ENCODE measurements at places on chromosomes 2 and 18.

DNA sequence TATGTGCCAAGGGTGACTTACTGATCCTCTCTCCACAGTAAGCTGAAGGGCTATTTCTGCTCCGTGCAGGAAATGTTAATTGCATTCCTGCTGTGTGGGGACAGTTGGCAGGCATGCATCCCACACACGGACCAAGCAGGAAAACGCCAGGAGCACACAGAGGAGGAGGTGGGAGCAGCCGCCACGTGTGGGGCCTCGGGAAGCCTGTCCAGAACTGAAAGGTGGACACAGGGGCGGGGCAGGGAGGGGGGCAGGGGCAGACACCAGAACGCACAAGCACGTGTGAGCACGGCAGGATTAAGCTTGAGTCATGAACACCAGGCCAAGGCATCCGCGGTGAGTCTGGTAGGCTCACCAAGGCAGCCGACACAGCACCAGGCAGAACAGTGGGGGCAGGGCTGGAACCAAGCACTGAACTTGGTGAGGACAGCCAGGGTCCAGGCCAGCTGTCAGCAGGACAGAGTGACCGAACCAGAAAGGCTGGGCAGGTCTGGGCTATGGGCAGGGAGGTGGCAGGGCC, 177.1 kb downstream of the EIPR1 start:
- DNase-seq = no peak

DNA sequence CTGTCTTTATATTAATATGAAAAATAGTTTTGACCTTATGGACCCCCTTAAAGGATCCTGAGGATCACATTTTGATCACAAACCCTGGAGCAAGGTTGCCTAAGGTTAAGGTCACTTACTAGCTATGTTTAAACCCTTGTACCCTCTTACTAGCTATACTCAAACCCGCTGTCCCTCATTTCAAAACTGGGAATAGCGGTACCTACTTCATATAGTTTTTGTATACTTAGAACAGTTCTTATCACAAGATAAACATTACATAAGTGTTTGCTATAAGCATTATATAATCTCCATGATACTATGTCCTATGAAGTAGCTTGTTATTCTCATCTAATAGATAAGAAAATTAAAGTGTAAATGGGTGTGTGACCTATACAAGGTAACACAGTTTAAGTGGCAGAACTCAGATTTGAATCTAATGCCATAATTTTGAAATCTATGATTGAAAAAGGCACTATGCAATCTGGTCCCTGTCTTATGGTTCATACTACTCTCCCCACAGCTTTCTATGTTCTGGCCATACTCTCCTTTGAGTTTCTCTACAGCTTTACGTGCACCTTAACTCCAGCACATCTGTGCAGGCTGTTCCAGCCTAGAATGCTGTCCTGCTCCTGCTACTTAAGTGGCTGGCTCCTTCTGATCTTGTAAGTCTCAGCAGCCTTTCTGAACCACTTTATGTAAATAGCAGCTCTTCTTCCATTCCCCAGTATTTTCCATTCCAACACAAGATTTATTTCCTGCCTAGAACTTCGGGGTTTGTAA, 30.4 kb downstream of the HYCC2 start:
- no peak for DNase-seq

DNA sequence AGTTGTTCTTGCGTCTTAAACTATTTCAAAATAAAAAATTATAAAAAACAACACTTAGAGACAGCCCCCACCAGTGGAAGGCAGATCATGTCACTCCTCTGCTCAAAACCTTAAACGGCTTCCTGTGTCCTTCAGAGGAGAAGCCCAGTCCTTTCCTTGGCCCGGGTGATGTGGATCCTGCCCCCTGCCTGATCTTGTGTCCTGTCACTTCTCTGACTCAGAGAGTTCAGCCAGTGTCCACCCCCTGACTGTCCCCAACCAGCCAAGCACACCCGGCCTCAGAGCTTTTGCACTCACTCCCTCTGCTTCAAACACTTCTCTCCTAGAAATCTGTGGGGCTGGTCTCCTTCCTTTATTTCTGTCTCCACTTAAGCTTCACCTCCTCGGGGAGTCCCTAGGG, 35.4 kb downstream of the TOGARAM2 start:
- no peak for DNase-seq

GRCh38 chr2:236915726-236916125, 170.0 kb upstream of the COPS8 start:
- no peak for DNase-seq

DNA sequence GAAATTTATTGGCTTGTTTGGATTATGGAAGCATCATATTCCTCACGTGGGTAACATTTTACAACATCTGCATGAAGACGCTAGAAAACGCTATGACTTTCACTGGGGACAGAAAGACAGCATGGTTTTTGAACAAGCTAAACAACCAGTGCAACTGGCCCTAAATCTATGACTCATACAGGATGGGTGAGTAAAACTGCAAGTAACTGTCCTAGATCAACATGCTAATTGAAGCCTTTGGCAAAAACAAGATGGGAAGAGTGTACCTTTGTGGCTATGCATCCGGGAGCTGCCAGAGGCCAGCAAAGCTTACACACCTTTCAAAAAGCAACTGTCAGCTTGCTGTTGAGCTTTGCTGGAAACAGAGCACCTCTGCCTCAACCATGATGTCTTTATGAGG, 1096.0 kb upstream of the DDX18 start:
- DNase-seq = no peak

DNA sequence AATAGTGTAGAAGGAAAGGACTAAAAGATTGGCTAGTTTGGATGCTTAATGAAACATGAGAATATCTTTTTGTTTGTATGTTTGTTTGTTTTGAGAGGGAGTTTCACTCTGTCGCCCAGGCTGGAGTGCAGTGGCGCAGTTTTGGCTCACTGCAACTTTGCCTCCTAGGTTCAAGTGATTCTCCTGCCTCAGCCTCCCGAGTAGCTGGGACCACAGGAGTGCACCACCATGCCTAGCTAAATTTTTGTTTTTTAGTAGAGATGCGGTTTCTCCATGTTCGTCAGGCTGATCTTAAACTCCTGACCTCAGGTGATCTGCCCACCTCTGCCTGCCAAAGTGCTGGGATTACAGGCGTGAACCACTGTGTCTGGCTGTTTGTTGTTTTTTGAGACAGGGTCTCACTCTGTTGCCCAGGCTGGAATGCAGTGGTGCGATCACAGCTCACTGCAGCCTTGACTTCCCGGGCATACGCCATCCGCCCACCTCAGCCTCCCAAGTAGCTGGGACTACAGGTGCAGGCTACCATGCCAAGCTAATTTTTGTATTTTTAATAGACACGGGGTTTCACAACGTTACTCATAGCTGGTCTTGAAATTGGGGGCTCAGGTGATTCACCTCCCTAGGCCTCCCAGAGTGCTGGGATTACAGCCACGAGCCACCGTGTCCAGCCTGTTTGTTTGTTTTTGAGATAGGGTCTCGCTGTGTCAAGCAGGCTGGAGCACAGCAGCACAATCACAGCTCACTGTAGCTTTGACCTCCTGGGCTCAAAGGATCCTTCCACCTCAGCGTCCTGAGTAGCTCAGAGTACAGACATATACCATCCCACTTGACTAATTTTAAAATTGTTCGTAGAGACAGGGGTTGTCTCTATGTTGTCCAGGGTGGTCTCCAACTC, 209.2 kb downstream of the MYCN start:
- DNase-seq = no peak

DNA sequence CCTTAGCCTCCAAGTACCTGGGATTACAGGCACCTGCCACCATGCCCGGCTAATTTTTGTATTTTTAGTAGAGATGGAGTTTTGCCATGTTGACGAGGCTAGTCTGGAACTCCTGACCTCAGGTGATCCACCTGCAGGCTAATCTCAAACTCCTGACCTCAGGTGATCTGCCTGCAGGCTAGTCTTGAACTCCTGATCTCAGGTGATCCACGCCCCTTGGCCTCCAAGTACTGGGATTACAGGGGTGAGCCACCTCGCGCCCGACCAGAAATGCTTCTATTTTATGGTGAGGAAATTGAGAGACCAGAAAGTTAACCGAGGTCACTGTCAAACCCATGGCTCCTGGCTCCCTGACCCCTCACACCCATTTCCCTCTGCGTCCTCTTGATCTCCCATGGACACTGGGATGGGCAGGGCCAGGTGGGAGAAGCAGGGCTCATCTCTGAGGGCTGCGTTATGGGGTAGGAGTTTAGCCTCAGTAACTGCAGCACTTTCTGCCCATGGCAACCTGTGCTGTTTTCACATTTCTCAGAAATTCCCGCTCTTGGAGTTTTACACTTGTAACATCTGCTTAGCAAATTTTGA, 210.0 kb downstream of the AGAP1 start:
- no peak for DNase-seq

DNA sequence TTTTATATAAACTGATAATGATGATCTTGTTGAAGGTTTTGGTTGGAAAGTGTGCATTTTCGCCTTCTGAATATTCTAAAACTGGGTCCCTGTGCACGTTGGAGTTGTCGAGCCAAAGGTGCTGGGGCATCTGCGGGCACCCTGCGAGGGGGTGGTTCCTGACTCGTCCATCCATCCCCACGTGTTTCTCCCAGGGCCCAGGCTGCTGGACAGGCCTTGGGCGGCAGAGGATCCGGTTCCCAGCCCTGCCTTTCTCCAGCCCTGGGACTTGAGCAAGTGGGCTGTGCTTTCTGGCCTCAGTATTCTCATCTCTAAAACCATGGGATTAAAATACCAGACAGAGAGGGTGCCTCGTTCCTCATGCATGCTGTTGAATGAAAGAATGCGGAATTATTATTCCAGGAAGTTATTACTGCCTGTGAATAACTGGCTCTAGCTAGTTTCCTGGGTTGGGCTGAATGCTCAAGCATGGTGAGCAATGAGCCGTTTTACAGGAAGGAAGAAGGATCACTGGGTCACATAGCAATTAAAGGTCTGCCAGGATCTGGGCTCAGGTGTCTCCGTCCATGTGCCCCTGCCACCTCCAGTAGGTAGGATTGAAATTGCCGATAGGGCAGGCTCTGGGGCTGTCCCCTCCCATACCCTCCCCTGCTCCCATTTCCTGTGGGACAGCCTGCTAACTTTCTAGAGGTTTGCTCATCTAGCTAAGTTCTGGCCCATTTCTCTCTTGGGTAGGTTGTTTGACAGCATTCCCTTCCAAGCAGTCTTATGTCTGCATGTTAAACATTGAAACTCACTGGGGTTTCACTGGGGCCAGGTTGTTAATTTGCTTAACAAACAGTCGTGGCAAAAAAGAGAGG, 77.2 kb upstream of the HS6ST1 start:
- DNase-seq = no peak

GRCh38 chr18:22108674-22109073, 60.7 kb upstream of the GATA6 start:
- DNase-seq = no peak

- peak; percentile 20 for DNase-seq
Observed at GRCh38 chr18:78406743-78407465, 572.7 kb upstream of the SALL3 start.

- no peak for DNase-seq
Observed at GRCh38 chr2:153386481-153386897, 92.1 kb downstream of the RPRM start.

GRCh38 chr2:14134771-14135170, 497.7 kb upstream of the LRATD1 start:
- DNase-seq = no peak

DNA sequence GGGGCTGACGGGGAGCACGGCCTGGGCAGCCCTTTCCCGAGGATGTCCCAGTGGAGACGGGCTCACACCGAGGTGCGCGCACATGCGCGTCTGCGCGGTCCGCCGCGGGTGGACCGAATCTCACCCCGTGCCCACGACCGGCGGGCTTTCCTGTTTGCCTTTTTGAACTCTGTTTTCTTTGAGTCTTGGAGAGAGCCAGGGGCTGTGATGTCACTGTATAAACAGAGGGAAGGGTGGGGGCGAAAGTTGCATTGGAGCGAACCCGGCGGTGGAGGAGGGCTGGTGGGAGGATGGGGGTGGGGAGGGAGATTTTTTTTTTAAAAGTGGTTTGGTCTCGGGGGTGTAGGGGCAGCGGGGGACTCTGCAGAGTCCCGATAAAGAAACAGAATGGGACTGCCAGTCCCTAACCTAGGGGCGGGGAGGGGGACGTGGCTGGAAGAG, 141.2 kb upstream of the CTAGE1 start:
- no peak for DNase-seq

DNA sequence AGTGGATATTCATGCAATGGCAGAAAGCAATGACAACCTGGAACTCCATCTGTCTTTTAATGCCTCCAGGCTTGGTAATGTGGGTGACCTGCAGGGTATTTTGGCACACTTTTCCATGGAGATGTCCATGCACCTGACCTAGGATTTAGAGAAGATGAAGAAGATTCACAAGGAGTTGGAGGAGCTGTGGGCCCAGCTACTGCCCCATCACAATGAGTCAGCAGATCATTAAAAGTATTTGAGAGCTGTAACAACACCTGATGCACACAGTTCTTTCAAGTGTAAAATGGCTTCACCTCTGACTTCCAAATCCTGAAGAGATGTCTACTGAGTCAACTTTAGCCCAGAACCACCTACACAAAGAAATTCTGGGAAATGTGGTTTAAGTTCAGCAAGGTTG, 22.1 kb upstream of the OSR1 start:
- no peak for DNase-seq

DNA sequence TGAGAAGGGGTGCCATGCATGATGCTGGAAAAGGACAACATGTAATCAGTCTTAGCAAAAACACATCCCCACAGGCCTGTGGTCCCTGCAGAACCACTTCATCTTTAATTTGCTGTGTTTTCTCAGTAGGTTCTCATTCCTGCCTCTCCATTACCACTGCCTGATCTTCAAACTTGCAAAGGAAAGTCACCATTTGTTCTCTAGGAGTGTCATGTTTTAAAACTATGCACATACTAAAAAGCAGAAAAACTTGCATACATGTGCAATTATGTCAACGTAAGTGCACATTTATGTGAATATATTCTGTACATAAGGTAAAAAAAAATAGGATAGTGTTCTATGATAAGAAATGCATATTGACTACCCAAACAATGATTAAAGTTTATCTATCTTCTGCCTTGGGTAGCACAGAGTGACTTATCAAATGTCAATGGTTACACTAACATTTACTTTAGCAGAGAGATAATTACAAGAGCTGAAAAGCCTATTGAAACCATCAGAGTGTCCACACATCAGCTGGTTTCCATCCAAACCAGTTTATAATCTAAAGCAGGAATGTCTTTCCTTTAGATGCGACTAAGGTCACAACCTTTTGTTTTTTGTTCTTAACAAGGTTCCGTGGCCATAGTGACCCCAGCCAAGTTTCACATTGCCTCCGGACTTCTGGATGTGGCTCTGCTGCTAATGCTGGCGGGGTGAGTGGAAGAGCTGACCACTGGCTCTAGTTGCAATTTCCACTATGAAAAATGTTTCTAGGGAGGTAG, 58.7 kb upstream of the RMDN2 start:
- no peak for DNase-seq

GRCh38 chr2:124604940-124605339, 579.9 kb downstream of the CNTNAP5 start:
- DNase-seq = no peak

Data from COR-L47 (cell line).